ENCODE measurements at places on chromosomes 1 and 21.

DNA sequence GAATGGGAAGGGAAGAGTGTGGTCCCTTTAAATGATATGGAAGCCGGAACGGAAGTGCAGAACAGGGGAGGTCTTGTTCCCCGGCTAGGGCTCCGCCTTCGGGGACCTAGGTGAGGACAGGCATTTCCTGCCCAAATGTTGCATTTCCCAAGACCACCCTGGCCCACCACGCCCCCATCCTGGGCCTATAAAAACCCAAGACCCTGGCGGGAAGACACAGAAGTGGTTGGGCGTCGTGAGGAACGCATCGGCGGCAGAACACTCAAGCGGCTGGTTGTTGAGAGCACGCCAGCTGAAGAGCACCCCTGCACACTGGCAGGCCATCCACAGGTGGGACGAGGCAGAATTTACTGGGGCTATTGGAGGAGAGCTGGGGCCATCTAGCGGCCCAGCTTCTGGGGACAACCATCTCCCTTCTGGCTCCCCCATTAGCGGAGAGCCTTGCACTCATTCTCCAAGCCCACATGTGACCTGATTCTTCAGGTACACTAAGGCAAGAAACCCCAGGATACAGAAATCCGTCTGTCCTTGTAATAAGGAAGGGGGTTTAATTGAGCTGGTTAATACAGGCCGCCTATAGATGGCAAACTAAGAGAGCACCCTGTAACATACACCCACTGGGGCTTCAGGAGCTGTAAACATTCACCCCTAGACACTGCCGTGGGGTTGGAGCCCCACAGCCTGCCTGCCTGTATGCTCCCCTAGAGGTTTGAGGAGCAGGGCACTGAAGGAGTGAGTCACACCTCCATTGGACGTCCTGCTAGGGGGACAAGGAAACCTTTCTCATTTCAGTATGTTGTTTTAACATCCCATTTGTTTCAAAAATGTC is 1327.9 kb downstream of the BRINP3 start:
- DNase-seq, result no peak

- DNase-seq, result no peak
Measured at GRCh38 chr1:107016376-107016978, 40.0 kb upstream of the PRMT6 start.

GRCh38 chr1:97680894-97681293 is 239.9 kb downstream of the DPYD start:
- DNase-seq, result no peak

- DNase-seq, result no peak
Measured at GRCh38 chr1:173798078-173798477, 26.4 kb upstream of the DARS2 start.

GRCh38 chr1:192225703-192226102 is 67.4 kb downstream of the RGS18 start:
- no peak for DNase-seq

GRCh38 chr1:63921359-63921758 is 147.5 kb downstream of the ROR1 start:
- DNase-seq, result no peak

DNA sequence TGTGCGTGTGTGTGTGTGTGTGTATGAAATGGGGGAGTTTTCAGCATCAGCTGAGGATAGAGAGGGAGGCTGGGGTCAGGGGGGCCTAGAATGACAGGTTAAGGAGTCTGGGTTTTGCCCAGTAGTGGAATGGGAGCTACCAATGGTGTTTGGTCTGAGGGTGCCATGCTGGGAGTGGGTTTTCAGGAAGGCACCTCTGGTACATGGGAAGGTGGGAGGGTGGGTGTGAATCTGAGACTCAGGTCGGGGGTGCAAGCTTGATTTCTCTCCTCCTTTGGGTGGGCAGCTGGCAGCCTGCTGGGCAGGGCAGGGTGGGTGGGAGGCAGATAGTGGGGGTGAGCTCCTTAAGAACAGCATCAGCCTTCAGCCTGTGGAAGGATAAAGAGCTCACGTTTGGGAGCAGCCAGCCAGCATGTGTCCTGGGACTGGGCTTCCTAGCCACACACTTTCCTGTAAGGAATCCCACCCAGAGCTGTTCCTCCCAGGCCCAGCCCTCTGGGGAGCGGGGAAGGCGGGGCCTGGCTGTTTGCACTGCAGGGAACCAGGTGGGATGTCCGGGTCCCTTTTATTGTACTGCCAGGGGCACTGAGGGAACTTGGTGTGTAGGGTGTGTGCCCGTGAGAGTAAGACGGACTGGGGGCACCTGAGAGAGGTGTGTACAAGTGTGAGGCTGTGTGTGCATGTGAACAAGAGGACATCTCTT is 152.8 kb downstream of the FOXD2 start:
- DNase-seq, result no peak

DNA sequence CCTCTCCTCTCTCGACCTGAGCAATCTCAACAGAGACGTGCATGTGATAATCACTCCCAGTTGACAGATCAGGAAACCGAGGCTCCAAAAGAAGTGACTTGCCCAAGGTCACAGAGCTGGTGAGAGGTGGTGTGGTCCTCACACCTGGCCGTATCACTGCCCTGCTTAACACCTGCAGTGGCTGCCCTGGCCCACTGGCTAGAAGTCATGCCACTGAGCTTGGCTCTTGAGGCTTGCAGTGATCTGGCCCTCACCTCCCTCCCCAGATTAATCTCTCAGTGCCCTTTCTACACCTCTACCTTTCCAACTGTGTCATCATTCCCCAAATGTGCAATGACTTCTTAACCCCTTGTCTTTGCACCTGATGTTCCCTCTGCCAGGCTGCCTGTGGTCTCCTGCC is 38.8 kb downstream of the CDCP2 start:
- DNase-seq, result no peak

- DNase-seq, result no peak
Measured at GRCh38 chr21:44838039-44838895, 20.4 kb upstream of the SUMO3 start.

GRCh38 chr21:19914028-19914427 is 1084.2 kb upstream of the NCAM2 start:
- DNase-seq, result no peak

GRCh38 chr1:160025314-160025713 is 6.5 kb downstream of the PIGM start:
- DNase-seq, result no peak

DNA sequence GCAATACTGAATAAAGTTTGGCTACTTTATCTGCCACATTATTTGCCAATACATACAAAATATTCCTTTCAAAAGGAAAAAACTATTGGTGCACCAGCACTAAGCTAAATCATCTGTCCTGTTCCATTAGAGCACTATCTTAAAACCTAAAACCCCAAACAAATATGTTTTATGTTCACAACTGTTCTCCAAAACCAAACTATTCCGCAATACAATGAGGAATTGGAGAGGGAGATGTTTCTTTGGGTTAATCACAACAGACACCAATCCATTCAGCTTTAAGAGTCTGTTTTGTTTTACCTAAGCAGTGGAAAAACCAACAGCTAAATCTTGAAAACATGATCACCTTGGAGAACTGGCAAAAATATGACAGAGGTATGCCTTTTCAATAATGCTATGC is 85.1 kb downstream of the ZNF644 start:
- no peak for DNase-seq

- no peak for DNase-seq
Measured at GRCh38 chr1:163670989-163671757, 349.4 kb downstream of the NUF2 start.

DNA sequence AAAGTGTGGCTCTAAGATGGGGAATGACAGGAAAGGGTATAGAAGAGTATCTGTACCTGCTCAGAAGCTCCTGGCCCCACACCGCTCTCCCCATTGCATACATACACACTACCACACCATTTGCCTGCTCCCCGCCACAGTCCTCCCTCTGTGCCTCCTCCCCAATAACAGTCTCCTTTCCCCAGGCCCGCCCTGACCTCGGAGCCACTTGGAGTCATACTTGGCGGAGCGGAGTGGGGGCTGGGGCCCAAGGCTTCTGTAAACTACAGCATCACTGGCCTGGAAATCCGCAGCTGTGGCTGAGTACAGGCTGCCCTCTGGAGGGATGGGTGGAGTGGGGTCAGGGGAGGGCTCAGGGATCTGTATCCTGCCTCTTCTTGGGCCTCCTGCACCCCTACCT is 8.6 kb downstream of the SEMA6C start:
- DNase-seq, result no peak

DNA sequence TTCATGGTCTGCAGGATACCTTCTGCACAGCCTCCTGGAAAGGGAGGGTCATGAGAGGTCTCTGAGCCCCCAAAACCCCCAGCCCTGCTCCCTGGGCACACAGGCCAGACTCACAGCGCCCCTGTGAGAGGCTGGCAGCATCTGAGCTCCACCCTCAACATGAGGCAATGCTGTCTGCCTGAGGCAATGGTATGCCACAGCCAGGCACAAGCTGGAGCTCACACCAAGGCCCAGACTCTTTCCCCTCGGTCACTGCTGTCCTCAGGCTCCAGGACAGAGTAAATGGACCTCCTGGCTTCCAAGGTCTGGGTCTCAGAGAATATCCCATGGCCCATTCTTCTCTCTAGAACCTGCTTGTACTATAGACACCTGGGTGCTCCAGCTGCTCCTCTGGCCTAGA is 17.2 kb downstream of the MEF2D start:
- DNase-seq, result no peak

GRCh38 chr1:179077396-179077795 is 4.5 kb upstream of the TOR3A start:
- no peak for DNase-seq

DNA sequence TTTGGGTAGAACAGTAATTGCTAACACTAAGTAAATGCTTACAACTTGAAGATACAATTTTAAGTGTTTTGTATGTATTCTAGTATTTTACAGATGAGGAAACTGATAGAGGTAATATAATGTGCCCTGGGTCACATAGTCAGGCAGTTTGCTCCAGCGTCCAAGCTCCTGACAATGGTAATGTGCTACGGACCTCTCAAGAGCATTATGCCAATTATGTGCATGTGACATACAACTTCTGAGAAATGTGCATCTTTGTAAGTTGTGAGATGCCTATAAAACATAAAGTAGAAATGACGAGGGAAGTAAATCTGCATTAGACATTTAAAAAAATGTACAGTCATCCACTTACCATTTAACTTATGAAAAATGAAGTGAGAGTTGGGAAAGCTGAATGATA is 186.8 kb downstream of the LRRC7 start:
- DNase-seq, result no peak

- no peak for DNase-seq
Measured at GRCh38 chr1:82777240-82777639, 976.5 kb downstream of the ADGRL2 start.

DNA sequence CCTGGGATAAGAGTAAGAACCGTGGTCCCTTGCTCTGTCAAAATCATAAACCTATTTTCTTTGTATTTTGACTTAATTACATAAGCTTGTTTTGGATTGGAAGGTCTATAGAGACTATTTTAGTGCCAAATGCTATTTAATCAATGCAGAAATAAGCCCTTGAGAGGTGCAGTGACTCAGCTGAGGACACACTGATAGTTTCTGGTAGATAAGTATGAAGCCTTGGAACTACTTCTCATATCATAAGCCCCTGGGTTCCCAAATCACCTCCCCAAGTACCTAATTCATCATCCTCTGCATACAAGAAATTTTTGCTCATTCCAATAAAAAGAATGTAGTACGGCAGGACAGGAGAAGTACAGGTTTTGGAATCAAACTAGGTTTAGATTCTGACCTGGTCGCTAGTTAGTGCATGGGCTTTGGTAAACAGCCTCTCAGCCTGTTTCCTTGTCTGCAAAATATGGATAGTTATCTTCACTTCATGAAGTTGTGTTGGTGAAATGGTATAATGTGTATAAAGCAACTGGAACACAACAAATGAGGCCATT is 3.3 kb upstream of the CD55 start:
- DNase-seq, result no peak

- DNase-seq, result no peak
Measured at GRCh38 chr1:3716351-3716750, 35.9 kb upstream of the CCDC27 start.

- no peak for DNase-seq
Measured at GRCh38 chr1:160646711-160647328, at the start of gene SLAMF1. Gene SLAMF1, minus strand, starts transcription at chr1:160647044. Its CDS starts 99 bp downstream, at chr1:160646945.

DNA sequence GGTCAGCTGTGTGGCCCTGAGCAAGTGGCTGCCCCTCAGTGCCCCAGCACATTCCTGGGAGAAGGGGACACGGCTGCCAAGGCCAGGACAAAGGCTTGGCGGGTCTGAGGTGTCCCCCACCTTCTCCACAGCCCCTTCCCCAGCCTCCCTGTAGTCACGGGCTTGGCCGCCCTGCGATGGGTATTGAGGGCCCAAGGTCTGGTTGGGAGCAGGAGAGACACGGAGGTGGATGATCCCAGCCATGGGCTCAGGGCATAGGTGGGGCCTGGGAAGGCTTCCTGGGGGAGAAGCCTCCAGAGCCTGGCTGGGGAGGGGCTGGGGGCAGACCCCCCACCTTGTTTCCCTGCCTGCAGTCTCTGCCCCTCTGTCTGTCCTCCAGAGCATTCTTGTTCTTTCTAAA is 27.0 kb downstream of the TTC39A start:
- no peak for DNase-seq

DNA sequence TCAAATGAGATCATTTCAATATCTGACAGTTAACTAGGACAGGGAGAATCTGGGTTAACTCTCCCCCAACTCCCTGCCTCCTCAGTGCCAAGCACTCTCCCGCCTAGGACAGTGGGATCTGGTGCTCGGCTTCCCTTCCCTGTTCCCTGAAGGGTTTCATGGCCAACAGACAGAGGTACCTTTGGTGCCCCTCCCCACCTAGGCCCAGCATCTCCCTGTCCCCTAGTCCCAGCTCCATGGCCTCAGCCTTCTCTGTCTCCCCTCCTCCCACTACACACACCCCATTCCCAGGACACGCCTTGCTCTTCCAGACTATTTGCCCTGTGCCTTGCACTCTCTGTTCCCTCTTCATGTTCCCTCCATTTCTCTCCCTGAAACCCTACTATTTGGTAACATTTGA is 77.1 kb downstream of the CD247 start:
- DNase-seq, result no peak

DNA sequence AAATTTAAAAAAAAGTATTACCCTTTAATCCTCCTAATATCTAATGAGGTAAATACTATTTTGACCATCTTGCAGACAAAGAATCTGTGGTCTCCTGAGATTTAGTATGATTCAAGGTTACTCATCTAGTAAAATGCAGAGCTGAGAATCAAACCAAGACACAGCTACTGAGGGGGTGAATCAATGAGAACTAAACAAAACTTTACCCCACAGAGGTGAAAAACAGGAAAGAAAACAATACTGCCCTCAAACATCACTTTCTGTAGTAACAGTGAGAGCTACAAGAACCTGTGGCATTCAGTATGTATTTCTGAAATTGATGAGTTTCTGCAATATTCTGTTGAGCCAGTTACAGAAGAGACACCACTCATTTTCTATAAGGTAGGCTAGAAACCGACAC is 85.1 kb downstream of the JAK1 start:
- no peak for DNase-seq

DNA sequence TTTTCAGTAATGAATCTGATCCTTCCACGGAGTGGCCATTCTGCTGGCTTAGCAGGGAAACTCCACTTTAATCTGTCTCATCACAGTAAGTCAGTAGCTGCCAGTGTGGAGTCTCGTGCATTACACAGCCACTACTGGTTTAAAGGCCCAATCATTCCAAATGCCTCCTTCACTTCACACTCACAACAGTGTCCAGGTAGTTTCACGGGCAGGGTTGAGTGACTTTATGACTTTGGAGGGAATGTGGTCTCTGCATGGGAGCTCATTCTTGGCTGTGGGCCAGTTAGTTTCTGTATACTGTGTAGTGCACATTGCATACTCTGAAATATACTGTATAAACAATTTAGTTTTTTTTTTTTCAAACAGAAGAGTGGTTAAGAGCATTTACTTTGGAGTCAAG is 34.6 kb upstream of the C1orf87 start:
- no peak for DNase-seq

- no peak for DNase-seq
Measured at GRCh38 chr21:46082713-46082962, 15.3 kb upstream of the COL6A2 start.

GRCh38 chr21:45618287-45618686 is 25.2 kb upstream of the PCBP3 start:
- DNase-seq, result no peak

Data from immature natural killer cell (primary cell).